Activated T-helper 1 cell treated with Interleukin-2 at 50 U/mL for 16 hours (primary cell): ENCODE measurements at places on chromosomes 11 and 22.

- DNase-seq, result no peak
Observed at GRCh38 chr11:72543849-72544542, 109.7 kb upstream of the CLPB start.

DNA sequence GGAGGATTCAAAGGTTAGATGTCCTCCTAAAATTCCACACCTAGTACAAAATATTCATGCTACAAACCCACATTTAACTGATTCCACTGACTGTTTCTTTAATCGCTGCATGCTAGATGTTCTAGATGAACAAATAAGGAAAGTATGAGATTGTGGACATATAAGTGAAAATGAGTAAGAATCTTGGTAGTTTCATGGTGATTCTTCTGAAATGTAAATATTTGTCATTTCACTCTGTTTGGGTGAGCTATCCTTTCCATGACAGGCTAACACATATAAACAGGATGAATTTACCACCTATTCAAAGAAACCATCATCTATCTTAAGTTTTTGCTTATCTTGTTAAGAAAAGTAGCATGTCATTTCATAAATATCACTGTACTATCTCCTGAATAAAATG lies 14.8 kb downstream of the OR5B3 start:
- DNase-seq, result no peak

- no peak for DNase-seq
Observed at GRCh38 chr11:110777775-110778174, 65.5 kb upstream of the ARHGAP20 start.

DNA sequence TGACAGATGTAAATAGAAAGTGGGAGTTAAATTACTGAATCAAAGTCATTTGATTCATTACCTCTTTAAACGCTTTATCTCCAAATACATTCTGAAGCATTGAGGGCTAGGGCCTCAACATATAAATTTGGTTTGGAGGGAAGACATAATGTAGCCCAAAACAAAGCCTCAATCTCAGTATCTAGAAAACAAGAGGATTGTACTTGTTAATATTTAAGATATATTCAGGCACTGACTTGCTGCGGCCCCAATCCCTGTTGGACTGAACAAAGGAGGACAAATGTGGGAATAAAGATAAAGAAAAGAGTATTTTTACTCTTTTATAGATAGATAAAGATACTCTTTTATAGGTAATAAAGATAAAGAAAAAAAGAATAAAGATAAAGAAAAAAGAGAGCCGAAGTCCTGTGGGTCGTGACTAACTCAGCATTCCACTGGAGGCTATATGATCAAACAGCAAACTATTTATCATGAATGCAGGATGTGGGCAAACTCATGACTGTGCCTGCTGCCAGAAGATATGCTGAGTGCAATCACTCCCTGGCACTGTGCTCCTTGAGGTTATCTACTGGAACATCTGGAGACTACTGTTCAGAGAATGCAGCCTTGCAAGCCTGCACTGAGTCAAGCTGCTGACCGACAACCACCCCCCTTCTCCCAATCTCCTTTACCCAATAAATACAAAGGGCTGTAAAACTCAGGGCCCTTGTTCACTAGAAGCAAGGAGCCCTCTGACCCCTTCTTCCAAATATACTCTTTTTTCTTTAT lies 6.9 kb downstream of the OR10V1 start:
- DNase-seq, result no peak

DNA sequence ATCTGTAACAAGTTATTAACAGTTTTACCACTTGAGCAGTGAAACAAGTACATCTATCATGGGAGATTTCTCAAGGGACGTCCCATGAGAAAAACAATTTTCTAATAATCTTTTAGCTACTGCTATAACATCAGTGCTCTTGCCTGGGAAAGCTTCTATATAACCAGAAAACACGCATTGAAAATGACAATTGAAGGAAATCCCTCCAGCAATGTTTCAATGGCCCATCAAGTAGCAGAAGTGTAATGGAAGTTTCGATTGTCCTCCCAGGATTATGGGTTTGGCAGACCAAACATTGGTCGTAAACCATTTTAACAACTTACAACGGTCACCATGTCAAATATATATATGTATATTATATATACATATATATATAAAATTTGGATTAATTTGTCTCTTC lies 8.0 kb upstream of the PRR33 start:
- no peak for DNase-seq

DNA sequence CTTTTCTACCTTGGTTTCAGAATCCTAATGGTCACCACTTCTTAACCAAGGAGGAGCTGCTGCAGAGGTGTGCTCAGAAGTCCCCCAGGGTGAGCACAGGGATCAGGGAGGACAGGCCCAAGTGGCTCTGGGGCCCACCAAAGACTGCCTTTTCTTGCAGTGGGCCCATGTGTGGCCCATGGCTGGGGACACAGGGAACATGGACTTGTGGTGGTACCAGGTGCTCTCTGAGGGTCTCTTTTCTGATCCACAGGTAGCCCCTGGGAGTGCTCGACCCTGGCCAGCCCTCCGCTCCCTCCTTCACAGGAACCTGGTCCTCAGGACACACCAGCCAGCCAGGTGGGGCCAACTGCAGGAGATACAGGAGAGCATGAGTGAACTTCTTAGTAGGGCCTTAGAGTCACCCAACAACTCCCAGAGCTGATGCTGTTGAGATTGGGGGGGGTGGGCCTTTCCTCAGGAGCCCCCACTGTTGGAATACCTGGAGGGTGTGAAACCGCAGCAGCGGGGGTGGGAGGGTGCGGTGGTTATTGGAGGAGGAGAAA lies 2.0 kb downstream of the MUS81 start:
- DNase-seq, result no peak

- no peak for DNase-seq
Observed at GRCh38 chr22:33105501-33105911, 47.3 kb upstream of the SYN3 start.

GRCh38 chr22:29325785-29326315 lies 10.4 kb upstream of the RASL10A start:
- DNase-seq, result no peak

DNA sequence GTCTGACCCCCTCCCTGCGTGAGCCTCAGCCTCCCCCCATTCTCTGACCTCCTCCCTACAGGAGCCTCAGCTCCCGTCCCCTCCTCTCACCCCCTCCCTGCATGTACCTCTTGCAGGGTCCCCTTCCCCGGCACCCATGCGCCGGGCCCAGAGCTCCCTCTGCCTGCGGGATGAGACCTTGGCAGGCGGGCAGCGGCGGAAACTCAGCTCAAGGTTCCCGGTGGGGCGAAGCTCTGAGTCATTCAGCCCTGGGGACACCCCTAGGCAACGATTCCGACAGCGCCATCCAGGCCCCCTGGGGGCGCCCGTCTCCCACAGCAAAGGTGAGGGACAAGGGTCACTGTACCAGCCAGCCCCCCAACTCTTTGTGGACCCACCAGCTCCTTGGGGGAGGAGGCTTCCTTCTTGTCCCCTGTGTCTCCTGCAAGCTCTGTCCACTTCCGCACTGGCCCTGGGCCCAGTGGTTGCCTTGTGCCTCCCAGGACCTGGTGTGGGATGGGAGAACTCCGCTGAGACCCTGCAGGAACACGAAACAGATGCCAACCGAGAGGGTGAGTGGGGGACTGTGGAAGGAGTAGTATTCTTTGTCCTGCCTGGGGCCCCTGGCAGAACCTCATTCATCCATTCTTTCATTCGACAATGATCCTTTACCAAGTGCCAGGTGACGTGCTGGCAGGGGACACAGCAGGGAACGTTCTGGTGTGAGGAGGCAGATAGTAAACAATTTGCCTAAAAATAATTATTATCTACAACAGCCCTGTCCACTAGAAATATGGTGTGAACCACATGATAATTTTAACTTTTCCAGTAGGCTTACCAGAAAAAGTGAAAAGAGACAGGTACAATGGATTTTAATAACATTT lies 3.7 kb upstream of the RPS6KA4 start:
- DNase-seq, result no peak

DNA sequence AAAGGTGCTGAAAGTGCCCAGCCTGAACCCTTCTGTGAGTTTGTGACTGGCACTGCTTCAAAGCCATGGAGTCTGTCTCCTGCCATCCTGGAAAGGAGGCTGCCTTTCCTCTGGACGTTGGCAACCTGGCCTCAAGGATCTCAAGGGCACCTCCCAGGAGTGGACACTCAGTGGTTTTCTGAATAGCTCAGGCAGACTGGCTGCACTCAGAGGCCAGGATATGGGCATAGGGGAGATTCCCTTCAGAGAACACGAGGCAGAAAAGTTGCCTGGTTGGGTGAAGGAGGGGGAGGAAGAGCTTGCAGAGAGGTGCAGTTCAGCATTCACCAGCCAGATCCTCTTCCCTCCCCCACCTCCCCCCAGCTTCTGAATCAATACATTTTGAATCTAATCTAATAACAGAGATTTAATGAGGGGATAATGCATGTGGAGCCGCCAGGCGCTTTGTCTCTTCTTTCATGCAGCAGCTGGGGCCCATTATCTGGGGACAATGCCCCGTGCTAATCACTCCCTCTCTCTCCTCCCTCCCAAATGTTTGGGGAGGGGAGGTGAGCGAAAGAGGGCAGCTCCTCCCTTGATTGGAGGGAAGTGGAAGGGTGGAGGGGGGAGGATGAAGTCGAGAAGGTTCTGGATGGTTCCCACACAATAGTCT lies 17.7 kb downstream of the HTR3A start:
- DNase-seq, result no peak
